Cerebellar nuclear complex (tissue), 1 donor: ENCODE measurements at places on chromosomes 2 and 18.

- DNase-seq: no peak
Measured at GRCh38 chr2:31318361-31319336, 84.7 kb downstream of the EHD3 start.

DNA sequence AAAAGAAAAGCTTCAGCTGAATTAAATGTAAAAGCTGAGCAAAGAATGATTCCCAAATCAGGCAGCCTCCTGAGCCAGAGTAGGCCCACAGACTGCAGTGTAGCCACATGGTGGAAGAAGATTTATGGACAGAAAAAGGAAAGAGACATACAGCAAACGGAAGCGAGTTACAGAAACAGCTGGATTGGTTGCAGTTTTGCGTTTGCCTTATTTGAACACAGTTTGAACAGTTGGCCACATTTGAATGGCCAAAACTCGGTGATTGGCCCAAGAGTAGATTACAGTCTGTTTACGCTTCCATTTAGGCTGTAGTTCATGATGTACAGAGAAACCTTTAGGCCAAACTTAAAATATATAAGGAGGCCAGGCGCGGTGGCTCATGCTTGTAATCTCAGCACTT, 35.1 kb downstream of the SH2D6 start:
- DNase-seq: no peak

GRCh38 chr2:143294068-143294467, 164.8 kb downstream of the ARHGAP15 start:
- DNase-seq: no peak

GRCh38 chr2:98868548-98869271, 67.3 kb downstream of the CRACDL start:
- DNase-seq: no peak

DNA sequence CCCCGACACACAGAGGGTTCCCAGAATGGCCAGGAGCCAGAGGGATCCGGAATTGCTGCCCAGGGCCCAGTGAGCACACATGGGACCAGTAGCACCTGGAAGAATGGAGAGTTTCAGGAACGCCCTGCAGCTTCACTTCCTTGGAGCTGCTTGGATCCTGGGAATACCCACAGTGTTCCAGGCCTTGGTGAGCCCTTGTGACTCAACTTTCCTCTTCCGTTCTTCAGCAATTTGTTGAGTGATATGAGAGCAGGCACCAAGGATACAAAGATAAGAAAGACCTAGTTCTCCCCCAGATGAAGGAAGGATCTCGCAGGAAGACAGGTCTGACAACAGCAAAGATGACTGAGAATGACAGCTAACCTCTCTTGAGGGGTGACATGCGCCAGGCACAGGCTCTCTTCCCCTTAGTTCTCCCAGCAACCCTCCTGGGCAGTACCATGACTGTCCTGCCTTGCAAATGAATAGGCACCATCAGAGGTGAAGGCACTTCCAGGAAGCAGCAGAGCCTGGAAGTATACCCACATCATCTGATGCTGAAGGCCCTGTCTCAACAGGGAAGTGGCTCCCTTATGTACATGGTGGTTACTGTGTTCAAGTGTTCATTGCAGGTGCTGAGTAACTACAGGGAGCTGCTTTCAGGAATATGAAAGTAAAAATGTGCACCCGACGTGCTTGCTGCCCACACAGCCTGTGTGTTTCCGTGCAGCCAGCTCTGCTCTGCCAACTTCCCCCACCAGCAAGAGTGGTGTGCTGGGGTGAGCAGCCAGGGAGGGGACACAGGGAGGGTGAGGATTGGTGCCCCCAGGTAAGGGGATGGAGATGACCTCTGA, 116.2 kb downstream of the STPG4 start:
- DNase-seq: no peak

DNA sequence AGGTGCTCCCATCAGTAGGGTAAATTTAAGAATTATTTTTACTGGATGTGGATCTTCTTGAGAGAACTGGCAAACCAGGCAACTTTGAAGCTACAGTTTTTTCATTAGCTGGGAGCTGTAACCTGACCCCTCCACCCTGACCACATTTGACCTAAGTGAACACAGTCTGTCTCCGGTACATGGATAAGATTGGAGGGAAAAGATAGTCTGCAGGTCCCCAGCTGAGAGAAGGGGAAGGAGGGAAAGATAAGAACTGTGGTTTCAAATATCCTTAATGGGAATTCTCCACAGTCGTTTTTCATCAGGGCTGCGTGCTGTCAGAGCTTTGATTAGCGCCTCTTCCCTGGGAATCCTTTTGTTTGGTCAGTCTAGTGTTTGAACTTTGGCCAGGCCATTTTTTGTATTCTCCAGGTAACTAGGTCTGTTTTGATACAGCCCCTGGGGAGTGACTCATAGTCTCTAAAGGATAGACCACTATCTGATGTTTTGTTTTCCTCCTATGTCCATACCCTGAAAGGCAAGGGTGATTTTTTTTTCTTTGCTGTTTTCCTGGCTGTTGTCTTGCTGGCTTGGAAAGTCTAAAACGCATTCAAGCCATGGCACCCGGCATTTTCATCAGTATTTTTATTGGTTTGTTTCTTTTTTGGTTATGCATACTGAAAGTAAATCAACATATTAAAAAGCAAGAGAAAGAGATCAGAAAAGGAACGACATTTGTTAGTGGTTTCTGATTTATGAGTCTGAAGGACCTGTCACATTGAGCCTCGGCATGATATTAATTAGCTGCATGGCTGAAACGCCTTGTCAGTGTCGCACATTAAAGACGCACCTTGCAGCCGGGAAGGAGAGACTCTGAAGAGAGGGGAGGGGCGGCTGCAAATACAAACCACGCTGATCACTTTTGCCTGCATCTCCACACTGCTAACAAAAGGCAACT, 183.4 kb upstream of the FN1 start:
- no peak for DNase-seq

- DNase-seq: no peak
Measured at GRCh38 chr2:42194428-42194827, 25.3 kb downstream of the EML4 start.

DNA sequence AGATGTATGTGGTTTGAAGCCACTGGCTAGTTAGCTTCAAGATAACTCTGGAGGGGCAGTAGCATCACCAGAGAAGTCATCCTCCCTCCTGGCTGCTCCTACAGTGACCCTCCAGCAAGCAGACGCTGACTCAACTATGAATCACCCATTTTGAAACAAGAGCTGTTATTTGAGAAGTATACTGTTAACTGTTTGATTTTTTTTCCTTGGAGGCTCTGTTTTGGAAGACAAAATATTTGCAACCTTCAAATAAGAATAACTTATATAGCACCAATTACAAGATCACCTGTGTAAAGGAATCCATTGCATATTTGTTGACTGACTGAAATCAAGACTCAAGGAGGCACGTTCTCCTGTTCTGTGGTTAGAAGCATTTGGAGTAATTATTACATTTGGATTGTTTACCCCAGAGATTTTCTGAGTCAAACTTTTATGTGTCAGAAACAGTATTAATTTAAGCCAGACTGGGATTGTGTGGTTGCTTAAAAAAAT, 313.8 kb downstream of the MTX2 start:
- DNase-seq: no peak

DNA sequence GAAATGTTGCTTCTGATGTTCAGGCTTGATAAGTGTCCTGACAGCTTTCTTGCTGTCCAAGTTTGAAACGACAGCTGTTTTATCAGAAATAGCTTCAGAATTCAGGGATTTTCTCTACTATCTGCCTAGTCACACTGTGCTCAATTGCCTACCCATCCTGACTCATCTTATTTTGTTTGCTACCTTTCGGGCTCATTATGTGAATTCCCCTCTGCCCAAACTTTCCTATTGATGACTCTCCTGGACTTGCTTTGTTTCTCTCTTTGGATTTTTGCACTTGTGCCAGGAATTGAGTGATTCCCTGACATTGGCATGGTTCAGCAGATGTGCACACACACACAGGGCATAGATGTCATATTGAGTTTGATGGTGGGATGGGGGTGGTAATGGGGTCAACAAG, 1052.6 kb upstream of the PIK3C3 start:
- DNase-seq: no peak

DNA sequence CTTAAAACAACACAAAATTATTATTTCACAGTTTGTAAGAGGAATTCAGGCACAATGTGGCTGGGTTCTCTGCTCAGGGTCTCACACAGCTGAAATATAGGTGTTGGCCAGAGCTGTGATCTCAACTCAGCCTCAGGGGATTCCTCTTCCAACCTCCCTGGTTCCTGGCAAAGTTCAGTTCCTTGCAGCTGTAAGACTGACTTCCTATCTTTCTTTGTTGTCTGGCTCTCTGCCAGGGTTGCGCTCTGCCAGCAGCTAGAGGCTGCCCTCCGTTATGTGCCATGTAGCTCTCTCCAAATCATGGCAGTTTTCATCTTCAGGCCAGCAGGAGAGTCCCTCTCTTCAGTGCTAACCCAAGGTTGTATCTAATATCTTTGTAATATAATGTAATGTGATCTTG, 272.5 kb upstream of the KCNJ3 start:
- DNase-seq: no peak

- no peak for DNase-seq
Measured at GRCh38 chr2:225171350-225171749, 129.1 kb upstream of the DOCK10 start.

DNA sequence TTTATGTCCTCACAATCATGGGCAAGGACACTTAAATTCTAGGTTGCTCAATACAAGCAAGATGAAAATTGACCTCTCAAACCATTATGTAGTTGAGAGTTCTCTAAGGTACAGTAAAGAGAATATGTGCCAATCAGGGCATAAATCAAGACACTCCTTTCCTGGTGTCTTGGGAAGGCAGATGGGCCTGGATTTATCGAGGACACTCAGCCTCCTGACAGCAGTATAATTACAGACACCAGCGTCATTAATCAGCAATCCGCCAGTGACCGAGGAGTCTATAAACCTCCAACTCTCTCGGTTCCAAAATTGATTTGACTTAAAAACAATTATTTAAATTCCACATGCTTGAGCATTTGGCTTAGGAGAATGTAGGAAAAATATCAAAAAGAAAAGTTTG, 75.7 kb upstream of the DAPL1 start:
- no peak for DNase-seq

- DNase-seq: no peak
Measured at GRCh38 chr2:219126555-219126954, 34.1 kb downstream of the NHEJ1 start.

- no peak for DNase-seq
Measured at GRCh38 chr2:8840475-8841091, 3.2 kb upstream of the KIDINS220 start.

- DNase-seq: no peak
Measured at GRCh38 chr2:149141046-149141445, 102.5 kb downstream of the LYPD6B start.

DNA sequence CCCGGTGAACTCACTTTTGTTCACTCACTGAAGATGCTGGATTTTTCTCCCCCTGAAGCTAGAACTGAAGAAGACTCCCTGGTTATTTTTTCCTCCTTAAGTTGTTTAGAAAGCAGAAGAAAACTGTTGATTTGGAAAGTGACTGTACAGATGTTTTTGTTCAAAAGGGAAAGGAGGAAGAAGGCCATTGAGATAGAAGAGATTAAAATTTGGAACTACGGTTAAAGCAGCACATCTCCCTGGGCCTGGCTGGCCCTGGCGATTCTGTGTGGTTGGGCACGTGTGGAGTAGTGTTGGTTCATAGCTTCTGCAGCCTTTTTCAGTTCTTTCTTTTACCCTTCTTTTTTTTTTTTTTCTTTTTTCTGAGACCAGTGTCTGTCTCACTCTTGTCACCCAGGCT, 109.2 kb downstream of the MAP4K4 start:
- no peak for DNase-seq

GRCh38 chr2:139124271-139124670, 344.1 kb upstream of the NXPH2 start:
- no peak for DNase-seq

GRCh38 chr2:94875820-94876522, 4.7 kb downstream of the TEKT4 start:
- DNase-seq: no peak

- no peak for DNase-seq
Measured at GRCh38 chr2:28085201-28085600, 194.7 kb downstream of the BABAM2 start.

DNA sequence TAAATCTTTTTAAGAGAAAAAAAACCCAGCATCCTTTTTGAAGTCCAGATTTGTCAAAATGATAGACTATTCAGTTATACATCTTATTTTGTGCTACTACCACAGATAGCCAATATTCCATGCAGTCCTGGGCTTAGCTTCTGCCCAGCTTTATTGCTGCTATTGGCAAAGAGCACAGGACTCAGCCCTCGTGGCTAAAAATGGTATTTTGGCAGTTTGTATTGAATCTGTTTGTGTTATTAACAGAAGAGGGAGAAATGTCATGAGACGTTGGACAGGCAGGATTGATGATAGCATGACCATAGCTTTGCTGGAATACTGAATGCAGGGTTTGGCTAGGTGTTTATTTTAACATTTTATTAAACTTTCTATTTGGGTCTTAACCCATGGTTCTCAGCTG, 19.4 kb downstream of the ELAC1 start:
- DNase-seq: no peak

DNA sequence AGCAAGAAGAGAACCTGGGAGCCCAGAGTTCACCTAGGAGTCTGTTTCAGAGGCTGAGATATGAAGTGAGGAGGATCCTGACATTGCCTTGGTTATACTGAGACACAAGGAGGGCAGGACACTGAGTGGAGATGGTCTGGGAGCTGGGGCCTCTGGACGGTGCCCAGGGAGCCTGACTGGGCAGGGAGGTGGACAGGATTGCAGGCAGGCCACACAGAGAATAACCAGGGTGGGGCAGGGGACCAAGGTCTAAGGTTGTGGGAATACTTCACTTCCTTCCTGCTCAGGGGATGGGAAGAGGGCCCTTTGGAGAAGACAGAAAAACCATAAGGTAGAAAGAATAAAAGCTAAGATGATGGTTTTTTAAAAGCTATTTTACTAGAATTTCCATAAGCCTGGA, 18.7 kb downstream of the EDAR start:
- DNase-seq: no peak

GRCh38 chr2:158154596-158154995, 52.9 kb downstream of the UPP2 start:
- DNase-seq: no peak

- no peak for DNase-seq
Measured at GRCh38 chr2:120910956-120911951, 175.6 kb downstream of the GLI2 start.

DNA sequence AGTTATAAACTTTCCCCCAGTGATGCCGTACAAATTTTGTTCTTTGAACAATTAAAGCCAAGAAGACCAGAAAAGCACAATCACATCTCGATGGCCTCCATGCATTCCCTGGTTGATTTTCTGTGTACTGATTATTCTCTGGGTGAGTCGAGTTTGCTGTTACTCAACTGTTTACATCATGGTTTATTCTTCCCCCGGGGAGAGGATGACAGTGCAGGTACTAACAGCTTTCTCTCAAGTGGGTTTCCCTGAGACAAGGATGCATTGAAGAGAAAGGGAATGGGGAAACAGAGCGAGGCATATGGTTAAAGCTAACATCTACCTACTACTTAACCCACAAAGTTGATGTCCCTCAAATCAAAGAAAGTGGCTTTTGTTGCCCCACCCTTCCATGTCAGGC, 410.8 kb upstream of the FANCL start:
- no peak for DNase-seq

DNA sequence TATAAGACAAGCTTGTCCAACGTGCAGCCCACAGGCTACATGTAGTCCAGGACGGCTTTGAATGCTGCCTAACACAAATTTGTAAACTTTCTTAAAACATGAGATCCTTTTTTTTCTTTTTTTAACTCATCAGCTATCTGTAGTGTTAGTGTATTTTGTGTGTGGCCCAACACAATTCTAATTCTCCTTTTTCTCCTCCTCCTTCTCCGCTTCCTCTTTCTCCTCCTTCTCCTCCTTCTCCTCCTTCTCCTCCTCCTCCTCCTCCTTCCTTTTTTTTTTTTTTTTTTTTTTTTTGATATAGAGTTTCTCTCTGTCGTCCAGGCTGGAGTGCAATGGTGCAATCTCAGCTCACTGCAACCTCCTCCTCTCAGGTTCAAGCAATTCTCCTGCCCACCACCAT, 39.3 kb upstream of the GTF2A1L start:
- no peak for DNase-seq
